ENCODE measurements at places on chromosomes 1 and 21.

- DNase-seq: no peak
Measured at GRCh38 chr1:212952641-212952976, 2.3 kb downstream of the VASH2 start.

DNA sequence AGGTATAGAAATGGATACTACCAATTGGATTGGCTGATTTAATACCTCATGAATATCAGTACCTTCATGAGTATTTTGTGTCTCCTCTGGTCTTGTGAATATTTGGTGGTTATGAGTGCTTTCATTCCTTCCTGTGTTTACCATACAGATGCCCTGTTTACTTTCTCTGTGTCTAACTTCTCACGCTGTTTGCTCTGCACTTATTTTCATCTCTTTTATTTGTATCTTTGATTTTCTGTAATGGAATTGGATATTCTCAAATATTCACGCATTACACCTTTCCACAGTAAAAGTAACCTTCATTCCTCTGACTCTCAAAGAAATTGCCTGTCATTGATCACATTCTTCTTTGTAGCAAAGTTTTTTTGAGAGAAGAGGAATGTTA lies 16.8 kb downstream of the CNST start:
- no peak for DNase-seq

DNA sequence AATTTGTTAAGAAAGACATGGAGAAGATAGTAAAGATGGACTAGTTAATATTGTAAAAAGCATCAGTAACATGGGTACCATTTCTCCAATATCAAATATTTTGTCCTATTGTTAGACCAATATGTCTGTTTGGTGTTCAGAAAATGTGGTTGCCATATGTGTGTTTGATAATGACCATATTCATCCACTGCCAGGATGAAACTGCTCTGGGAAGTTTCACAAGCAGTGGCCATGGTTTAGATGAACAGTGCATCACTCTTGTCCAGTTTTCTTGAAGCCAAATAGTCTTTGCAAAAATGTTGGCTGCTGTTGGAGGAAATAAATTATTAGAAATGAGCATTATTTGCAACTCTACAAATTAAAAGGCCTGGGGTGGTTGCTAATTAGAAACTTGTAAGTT lies 333.8 kb downstream of the NUF2 start:
- no peak for DNase-seq

GRCh38 chr1:37288900-37289299 lies 185.5 kb upstream of the ZC3H12A start:
- no peak for DNase-seq

DNA sequence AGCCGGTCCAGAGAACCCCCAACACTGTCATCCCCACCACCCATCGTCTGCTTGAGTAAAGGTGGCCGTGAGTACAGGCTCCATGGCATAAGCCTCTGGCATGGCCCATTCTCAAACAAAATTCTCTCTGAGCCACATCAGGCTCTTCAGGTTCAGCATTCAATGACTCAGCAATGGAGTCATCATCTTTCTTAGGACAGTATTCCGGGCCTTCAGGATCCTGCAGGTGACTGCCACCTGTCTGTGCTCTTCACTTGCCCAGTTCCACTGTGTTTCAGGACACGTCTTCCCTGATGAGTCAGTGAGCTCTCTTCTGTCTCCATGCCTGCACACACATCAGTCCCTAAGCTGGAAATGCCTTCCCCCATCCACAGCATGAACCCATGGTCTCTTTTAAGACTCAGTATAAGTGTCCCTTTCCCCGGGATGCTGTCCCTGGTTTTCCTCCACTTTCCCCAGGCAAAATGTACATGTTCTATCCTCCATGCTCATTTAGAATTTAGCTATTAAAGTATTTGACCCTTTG lies 81.1 kb upstream of the FGGY start:
- no peak for DNase-seq

- no peak for DNase-seq
Measured at GRCh38 chr1:91166106-91166712, 144.4 kb upstream of the ZNF644 start.
